ENCODE measurements at places on chromosomes 6 and 20.

DNA sequence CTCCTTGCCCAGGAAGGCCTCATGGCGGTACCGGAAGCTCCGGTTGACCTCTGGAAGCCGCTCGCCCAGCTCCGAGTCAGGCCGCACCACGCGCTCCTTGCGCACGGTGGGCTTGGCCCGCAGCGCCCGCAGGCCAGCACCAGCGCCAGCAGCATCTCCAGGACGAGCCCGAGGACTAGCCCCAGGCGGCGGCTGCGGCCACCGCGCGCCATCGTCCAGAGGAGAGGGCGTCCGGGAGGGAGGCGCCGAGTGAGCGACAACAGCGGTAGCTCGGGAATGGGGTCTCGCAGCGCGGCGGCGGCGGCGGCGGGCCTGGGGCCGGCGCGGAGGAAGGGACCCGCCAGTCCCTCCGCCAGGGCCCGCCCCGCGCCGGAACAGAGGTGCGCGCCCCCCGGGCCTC lies 27.6 kb upstream of the CGA start:
- no peak for DNase-seq

GRCh38 chr6:68718385-68719073 lies 83.4 kb downstream of the ADGRB3 start:
- DNase-seq, result peak; percentile 88

DNA sequence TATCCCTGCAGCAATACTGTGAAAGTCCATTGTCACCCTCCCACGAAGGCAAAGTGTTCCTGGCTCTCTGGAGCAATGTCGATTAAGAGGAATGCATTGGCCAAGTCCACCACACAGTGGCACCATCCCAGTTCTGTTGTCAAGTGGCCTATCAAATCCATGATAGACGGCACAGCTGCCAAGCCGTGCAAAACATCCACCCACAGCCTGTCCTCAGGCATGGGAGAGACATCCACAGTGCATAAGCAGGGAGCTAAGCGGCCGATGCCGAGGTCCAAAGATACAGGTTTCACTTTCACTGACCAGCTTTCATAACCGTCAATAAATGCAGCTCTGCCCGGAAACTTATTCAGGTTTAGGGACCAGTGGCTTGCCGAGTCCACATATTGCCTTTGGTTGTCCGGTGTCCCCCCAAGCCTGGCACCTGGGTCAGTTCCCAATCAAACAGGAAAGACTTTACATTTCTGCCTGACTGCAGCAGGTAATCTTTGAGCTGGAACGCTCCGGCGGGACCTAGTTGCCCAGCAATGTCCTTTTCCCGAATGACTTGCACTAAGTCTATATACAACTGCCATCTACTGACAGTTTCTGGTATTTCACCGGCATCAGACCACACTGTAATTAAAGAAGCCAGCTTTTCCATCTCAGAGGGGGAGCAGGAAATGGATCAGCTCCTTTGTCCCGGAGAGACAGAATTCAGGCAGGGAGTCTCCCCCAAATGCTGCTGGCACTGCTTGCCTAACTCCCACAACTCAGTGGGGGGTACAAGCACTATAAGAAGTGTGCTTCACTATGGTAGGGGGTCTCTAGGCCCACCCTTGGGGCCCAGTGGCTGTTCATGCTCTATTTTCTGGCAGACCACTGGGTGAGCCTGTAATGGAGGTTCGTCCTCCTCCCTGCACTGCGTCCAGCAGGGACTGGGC lies 6.3 kb downstream of the ZKSCAN3 start:
- peak; percentile 85 for DNase-seq

DNA sequence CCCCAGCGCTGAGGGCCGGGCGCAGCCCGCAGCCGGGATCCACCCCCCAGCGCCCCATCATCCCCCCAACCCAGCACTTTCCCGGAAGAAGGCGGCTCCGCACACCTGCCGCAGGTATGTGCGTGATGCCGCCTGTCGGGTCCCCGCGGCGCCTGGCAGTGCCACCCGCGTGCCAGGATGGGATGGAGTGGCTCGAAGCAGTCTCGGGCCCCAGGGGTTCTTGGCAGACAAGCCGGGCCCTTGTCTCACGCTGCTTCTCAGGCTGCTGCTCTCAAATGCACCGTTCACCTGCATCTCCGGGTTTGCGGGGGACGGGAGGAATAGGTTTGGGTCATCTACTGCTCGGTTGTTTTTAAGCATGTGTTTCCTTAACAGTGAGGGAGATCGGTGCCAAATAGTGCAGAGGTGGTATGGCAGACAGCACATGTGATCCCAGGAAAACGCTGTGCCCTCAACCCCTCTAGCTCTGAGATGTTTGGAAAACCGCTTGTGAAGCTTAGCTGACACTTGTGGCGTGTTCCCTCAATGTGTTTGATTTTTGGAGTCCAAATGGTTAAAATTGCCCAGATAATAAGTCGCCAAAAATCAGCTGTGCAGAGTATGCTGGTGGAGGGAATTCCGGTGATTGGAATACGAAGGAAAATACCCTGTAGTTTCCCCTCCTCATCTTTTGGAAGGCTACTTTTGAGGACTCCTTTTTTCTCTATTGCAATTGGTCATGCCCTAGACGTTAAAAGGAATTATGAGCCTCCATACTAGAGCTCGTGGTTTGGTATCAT lies 926 bp downstream of the MYLIP start:
- DNase-seq, result peak; percentile 46

DNA sequence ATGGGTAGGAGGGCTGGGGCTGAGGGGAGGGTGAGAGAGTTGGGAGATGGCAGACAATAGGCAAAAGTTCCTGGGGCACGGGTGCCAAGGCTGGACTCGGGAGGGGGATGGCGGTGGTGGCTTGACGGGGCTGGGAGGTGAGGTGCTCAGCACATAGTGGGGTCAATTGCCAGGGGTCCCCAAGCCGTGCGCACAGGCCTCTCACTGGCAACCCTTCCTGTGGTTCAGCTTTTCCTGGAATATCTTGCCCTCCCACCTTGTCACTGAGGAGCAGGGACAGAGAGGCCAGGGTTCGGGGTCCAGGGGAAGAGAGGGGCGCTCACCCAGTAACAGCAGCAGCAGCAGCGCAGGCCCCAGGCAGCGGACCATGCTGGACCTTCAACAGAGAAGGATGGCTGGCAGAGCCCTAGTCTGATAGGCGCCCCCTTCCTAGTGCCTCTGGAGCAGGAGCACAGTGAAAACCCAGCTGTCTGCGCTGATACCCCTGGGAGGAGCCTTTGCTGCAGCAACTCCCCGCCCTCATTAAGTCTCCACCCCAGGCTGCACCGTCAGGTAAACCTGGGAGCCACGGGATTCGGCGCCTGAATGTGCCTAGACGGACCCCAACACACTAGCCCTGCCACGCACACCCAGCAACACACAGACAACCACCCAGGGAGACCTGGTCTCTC lies at the start of gene GFRA4:
TSS of gene GFRA4 (minus strand) at position 369 of the 671 bp plus-strand sequence. CDS start at position 369, 0 bp downstream.
- no peak for DNase-seq

DNA sequence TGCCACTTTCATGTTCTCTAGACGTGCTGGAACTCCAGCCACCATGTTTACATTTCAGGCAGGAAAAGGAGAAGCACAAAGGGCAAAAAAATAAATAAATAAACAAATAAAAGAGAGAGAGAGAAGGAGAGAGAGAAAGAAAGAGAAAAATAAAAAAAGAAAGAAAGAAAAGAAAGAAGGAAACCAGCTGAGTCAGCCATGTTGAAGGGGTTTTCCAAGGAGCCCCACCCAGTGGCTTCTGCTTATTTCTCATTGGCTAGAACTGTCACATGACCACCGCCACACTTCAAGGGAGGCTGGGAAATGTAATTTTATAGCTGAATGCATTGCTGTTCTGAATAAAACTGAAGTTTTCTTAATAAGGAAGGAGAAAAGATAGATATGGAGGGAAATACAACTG lies 71.1 kb downstream of the BFSP1 start:
- no peak for DNase-seq

- no peak for DNase-seq
Observed at GRCh38 chr6:157443066-157443800, 62.2 kb downstream of the ZDHHC14 start.

DNA sequence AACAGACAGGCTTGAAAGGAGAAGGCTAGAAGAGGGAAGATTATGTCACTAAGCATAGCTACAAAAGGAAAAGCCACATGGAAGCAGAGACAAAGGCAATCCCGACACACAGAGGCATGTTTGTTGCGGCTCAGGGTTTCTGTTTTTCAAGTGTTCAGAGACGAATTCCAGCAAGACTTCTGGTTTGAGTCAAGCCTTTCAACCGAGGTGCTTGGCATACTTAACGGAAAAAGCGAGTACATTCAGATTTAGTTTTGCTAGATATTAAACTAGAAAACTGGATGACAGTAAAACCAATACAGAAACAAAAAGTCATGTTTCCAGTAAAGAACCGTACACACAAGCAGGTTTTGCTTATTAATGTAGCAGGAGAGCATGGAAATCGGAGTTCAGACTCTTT lies 27.2 kb downstream of the MCUR1 start:
- DNase-seq, result no peak

DNA sequence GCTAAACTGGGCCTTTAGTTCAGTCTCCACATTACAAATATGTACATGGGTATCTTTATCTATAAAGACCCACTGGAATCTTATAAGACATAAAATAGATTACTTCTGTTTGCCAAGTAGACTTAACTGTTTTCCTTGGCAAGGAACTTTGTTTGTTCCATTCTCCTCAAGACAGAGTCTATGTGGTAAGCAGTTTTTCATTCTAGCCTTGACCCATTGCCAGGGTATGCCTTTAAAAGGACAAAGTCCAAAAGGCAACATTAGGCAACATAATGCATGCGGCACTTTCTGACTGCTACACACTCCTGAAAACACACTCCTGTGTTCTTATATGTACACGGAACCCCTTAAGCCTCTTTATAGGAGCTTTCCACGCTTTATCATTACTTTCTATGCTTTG lies 20.4 kb downstream of the VNN1 start:
- no peak for DNase-seq

- no peak for DNase-seq
Observed at GRCh38 chr6:7142228-7142801, 34.6 kb downstream of the RREB1 start.

- DNase-seq, result no peak
Observed at GRCh38 chr6:14241255-14242070, 123.9 kb downstream of the CD83 start.

DNA sequence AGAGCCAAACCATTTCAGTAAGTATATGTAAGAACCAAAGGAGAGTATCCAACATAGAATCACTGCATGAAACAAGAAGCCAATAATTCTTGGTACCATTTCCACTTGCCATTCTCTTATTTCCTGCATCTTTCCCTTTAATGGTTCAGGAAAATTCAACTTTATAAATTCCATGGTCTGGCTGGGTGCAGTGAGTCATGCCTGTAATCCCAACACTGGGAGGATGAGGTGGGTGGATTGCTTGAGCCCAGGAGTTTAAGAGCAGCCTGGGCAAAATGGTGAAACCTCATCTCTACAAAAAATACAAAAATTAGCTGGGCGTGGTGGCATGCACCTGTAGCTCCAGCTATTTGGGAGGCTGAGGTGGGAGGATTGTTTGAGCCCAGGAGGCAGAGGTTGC lies 21.2 kb downstream of the NHLRC1 start:
- no peak for DNase-seq

DNA sequence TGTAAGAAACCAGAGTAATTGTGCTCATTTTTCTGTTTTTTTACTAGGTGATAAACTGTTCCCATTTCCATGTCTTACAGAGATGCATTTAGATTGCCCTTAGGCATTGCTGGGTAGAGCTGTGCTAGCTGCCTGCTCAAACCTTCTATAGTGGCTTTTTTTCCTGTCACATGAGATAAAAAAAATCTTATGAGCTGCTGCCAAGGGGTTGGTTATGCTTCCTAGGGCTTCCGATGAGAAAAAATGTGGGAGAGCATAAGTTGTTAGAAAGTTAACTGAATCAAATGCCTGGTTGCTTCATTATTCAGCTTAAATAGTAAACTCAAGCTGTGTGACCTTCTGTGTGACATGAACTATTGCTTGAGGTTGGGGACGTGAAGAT lies 50.0 kb upstream of the NOX3 start:
- DNase-seq, result no peak

DNA sequence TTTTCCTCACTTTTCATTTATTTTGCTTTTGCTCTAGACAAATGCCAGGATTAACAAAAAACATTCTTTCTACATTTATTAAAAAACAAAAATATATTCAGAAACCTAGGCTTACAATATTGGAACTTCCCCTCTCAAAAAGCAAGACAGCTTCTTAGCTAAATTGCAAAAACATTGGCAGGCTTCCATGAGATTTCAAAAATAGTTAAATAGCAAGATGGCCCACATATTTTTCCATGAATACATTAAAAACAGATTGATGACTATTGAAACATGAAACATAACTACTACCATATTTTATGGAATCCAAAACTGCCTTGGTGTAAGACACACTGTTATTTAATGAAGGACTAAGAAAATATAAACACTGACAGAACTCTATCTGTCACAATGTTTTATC lies 92.0 kb downstream of the LY86 start:
- no peak for DNase-seq

DNA sequence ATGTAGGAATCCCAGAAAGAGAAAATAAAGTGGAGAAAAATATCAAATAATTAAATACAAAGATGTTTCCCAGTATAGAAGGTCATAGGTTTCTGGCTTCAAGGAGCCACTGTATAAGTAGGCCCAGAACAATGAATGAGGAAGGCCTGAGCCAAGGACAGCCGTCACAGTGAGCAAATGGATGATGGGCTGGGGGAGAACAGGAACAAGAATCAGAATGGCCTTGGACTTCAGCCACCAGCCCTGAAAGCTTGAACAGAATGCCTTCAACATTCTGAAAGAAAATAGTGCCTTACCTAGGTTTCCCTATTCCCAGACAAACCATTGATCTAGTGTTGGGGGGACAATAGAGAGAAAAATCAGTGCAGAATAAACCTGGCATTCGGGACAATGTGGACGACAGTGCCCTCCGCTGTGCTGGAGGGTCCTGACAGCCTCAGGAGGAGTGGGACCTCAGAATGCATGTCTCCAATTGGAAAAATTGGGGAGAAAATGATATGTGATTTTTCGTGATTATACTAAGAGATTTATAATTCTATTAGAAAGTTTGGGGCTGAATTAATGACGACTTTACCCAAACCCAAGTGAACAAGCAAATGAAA lies 333.9 kb upstream of the AGPAT4 start:
- no peak for DNase-seq

DNA sequence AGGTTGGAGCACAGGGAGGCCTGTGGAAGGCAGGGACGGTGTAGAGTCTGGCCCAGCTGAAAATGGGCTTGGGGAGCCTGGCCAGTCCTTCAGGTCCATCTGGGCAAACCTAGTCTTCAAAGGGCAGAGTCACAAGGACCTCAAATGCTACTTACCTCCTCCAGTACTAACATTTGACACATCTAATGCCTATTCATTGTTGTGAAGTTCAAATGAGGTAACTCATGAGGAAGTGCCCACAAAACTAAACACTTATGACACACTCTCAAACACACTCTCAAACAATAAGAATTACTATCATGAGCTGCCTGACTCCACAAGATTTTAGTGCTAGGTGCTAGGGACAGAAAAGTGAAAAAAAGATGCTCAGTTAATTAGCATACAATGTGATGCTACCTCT lies 27.1 kb downstream of the DAAM2 start:
- DNase-seq, result no peak

DNA sequence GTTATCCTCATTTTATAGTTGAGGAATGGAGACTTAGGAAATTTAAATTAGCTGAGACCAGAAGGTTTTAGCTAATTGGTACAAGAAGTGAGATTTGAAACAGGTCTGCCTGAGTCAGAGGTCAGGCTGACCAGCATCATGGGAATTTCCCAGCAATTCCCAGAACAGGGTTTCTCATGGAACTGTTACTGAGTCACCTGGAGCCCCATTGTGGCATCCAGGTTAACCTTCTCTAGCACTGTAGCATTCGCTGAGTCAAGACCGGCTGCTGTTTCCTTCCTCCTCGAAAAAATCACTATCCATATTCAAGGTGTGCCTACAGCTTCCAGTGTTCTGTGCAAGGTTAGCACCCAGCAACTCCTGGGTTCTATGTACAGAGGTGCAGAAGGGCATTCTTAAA lies 238.0 kb upstream of the MAN1A1 start:
- no peak for DNase-seq

- DNase-seq, result no peak
Observed at GRCh38 chr20:37524859-37525708, 2.6 kb downstream of the BLCAP start.
